ENCODE measurements at places on chromosomes 7 and 10. TPM values are rescaled to one million over a fixed set of nuclear protein-coding genes. Genes with fewer than 3 reads are reported as not detected.

- DNase-seq: peak; percentile 41
Measured at GRCh38 chr7:92778972-92779371, 57.4 kb downstream of the CDK6 start.

- DNase-seq: no peak
Measured at GRCh38 chr10:129433266-129433665, 33.8 kb upstream of the MGMT start.

GRCh38 chr7:44433255-44434022 is 57.0 kb downstream of the NUDCD3 start:
- DNase-seq: no peak

GRCh38 chr7:127792528-127793342 is 140.7 kb downstream of the SND1 start:
- peak; percentile 30 for DNase-seq

DNA sequence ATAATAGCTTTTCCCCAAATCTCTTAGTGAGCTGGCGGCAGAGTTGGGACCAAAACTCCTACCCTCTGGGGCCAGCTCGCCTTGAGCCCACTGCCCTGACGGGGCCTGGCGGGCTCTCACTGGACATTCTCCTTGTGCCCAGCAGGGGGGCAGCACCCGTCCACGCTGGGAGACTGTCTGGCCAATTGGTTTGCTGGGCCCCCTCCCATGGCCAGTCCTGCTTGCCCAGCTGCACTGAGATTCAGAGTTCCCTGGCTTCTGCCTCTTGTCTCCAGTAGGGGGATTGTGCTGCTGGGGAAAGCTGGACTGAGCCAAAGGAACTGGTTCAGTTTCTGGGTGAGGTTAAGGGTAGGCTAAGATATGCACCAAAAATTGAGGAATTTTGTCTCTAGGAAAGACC is 59.8 kb downstream of the RAMP3 start:
- DNase-seq: no peak

DNA sequence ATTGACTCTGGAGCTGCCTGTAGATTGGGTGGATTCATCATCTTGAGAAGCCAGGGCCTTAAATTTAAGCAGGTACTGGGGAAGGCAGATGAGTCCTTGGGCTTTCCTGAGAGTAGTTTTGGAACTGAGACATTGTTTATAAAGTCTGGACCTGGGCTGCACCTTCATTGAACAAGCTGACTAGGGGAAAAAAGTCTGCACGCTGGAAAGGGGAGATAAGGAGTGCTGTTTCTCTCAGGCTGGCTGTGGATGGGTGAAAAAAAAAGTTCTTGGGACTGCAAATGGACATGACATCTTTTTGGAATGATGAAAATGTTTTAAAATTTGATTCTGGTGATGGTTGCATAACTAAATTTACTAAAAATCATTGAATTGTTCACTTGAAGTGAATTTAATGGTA is 12.0 kb downstream of the SEC24C start:
- no peak for DNase-seq

GRCh38 chr10:131790021-131790420 is 110.8 kb upstream of the PPP2R2D start:
- DNase-seq: peak; percentile 63

DNA sequence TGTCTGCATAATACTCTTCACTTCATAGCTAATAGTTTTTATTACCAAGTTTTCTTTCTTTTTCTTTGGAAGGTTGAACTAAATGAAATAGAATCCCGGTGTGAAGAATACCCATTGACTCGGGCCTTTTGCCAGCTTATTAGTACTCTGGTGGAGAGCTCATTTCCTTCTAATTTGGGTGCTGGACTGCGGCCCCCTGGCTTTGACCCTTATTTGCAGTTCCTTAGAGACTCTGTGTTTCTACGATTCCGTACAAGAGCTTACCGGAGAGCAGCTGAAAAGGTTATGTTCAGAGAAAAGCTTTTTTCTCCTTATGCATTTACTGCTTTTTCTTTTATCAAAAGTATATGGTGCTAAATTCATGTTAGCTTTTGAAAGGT is 40.2 kb downstream of the NUP205 start:
- no peak for DNase-seq

DNA sequence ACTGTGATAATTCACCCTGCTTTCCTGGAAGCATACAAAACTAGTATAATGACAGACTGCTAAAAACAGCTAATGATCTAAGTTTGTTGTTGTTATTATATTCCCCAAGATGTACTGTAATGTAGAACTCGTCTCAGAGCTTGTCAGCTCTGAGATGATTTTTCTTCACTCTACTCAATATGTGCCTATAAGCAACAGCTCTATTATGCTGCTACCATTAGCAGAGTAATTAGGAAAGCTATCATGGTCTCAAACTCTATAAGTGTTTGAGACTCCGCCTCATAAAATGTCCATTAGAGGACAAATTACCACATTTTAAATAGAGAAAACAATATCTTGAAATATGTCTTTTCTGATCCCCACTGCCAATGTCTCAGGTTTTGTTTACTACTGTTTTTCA is 476.5 kb upstream of the PCDH15 start:
- no peak for DNase-seq

AKR1D1 gene
- total RNA-seq: not detected

SEM1 gene
- 68.3 TPM for total RNA-seq

HOXA4 gene
- 2.0 TPM for total RNA-seq

KCNMA1 gene
- not detected for total RNA-seq

DIP2C gene
- total RNA-seq: 29.5 TPM

Measured in OCI-LY7 (cell line).